T-helper 17 cell (primary cell): ENCODE measurements at places on chromosomes 4 and X. TPM values are rescaled to one million over a fixed set of nuclear protein-coding genes. Genes with fewer than 3 reads are reported as not detected.

AFAP1 gene
- total RNA-seq: 26.7 TPM

UBA1 gene
- 112 TPM for total RNA-seq

NOCT gene
- 24.0 TPM for total RNA-seq

DNA sequence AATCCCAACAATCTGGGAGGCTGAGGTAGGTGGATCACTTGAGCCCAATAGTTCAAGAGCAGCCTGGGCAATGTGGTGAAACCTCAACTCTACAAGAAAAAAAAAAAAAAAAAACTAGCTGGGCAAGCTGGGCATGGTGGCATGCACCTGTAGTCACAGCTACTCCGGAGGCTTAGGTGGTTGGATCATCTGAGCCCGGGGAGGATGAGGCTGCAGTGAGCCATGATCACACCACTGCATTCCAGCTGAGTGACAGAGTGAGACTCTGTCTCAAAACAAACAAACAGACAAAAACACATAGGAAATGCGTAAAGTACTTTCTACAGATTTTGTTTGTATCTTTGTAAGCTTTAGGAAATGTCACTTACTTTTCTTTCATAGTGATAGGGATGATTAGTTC is 307.2 kb upstream of the NR3C2 start:
- no peaks in the 10 kb centered on the region for H3K27me3 ChIP-seq
- no peaks in the 10 kb centered on the region for H3K36me3 ChIP-seq
- H3K4me1 ChIP-seq: no peaks in the 10 kb centered on the region
- DNase-seq: no peak

- no peak for DNase-seq
- H3K36me3 ChIP-seq: peaks cover 5% of the 10 kb centered on the region
- H3K4me1 ChIP-seq: no peaks in the 10 kb centered on the region
- no peak overlapping the region for H3K4me3 ChIP-seq
- no peak overlapping the region for H3K27ac ChIP-seq
Measured at GRCh38 chr4:76801621-76802235, 96.2 kb downstream of the SOWAHB start.

GRCh38 chrX:47184486-47184885 is 9.1 kb upstream of the UBA1 start:
- peak overlapping the region; percentile 32 for H3K27ac ChIP-seq
- no peak overlapping the region for H3K4me3 ChIP-seq
- DNase-seq: no peak
- no peaks in the 10 kb centered on the region for H3K4me1 ChIP-seq
- H3K27me3 ChIP-seq: no peaks in the 10 kb centered on the region
